AG04450 (cell line): ENCODE measurements at places on chromosomes 12 and 14. TPM values are rescaled to one million over a fixed set of nuclear protein-coding genes. Genes with fewer than 3 reads are reported as not detected.
A peak's percentile ranks its signal among the peaks of the same experiment; 100 is the strongest.

The TAS2R31 gene
- polyA plus RNA-seq: 0.51 and 0.60 TPM in 2 replicates

- DNase-seq: no peak
Measured at GRCh38 chr12:51636986-51637385, 46.0 kb downstream of the SCN8A start.

The RIPK3 gene
- 0.09 TPM in 1 of 2 replicates, not detected in the other for polyA plus RNA-seq

The FAM90A1 gene
- polyA plus RNA-seq: 0.02 and 0.06 TPM in 2 replicates

DNA sequence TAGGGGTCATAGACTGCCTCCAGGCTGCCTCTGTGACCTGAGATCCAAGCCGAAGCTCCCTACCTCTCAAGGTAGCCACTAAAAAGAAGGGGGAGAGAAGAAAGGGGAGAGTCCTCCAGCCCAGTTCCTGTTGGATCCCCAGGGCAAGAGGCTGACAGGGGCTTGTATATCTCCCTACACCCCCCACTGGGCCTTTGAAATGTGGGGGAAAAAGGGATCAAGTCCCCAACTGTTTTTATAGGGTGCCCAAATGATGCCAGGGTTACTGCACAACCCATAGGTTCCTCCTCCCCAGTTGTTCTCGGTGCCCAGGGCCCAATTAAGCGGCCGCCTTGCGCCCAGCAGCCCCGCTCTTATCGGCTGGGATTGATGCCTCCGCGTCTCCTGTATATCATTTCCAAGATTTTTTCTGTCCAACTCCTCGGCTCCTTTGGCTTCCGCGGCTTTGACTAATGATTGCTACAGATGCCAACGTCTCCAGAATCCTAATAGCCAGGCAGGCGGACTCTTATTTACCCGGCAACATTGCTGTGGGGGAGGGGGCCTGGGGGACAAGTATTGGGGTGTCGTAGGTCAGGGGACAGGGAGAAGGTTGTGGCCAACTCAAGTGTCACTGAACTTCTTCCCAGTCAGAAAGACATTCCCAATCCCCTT, 7.6 kb upstream of the HOXC4 start:
- DNase-seq: no peak

The AEBP2 gene
- 18.8 and 19.1 TPM in 2 replicates for polyA plus RNA-seq

DNA sequence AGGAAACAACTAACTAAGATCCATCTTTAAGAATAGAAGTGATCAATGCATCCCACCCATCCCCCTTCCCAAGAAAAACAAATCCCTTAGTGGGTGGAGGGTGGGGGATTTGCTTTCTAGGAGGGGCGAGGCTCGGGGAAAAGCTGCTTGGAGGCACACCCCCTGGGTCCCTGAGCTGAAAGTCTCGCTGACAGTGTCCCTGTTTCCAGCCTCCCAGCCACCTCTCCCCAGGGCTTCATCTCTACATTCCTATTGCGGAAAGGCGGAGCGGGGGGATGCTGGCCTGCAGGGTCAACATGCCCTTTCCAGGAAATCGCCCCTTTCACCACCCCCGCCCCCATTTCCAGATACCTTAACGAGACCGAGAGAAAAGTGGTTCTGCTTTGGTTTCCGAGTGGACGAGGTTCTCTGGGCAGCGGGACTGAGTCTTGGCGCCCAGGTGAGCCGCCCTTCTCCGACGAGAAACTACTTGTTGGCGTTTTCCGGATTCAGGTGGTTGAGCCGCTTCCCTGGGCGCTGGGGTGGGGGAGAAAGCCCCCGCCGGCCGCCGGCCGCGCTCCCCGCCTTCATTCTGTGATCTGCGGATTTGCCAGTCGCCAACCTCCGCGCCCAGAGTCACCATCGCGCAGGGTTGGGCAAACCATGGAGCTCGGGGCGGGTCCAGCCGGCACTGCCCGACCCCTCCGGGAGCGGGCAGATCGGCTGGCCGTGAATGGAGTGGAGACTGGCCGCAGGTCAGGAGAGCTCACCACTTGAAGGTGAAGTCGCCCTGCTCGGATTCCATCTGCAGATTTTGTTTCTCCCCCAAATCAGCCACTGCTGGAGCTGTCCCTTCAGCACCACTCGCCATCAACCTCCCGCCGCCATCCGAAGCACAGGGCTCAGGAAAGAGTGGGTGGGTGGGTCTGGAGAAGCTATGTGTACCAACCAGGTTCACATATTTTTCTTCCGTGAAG, 505 bp downstream of the KCNC2 start:
- DNase-seq: peak; percentile 1

The CTSG gene
- not detected in 2 replicates for polyA plus RNA-seq

The KRT5 gene
- polyA plus RNA-seq: 0.31 TPM in 1 of 2 replicates, not detected in the other

GRCh38 chr14:100767003-100767787, 40.5 kb downstream of the DLK1 start:
- no peak for DNase-seq

The RAP1B gene
- 191 and 278 TPM in 2 replicates for polyA plus RNA-seq

- no peak for DNase-seq
Measured at GRCh38 chr12:108525681-108526080, 10.6 kb downstream of the FICD start.

- DNase-seq: no peak
Measured at GRCh38 chr12:65742018-65743010, 82.0 kb upstream of the HMGA2 start.

- no peak for DNase-seq
Measured at GRCh38 chr14:75299576-75299975, 20.9 kb downstream of the FOS start.

- no peak for DNase-seq
Measured at GRCh38 chr12:58521152-58521551, 399.2 kb downstream of the LRIG3 start.

- DNase-seq: no peak
Measured at GRCh38 chr14:100524233-100524932, 62.8 kb downstream of the BEGAIN start.

GRCh38 chr12:93895089-93895445, 217.9 kb downstream of the CRADD start:
- no peak for DNase-seq

DNA sequence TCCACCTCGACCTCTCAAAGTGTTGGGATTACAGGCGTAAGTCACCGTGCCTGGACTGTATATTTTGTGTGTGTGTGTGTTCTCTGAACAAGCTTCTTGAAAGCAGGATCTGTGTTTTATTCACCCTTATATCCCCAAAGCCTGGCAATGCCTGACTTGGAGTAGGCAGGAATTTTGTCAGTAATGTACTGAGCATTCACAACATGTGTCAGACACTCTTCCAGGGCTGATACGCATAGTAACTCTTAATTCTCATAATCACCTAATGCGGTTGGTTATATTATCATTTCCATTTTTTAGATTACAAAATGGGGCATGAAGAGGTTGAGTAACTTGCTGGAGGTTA, 50.4 kb upstream of the PLEKHG3 start:
- no peak for DNase-seq

GRCh38 chr12:127579446-127579845, 687.5 kb upstream of the TMEM132C start:
- DNase-seq: no peak

The HOXC4 gene
- polyA plus RNA-seq: 0.05 TPM in 1 of 2 replicates, not detected in the other

The NANOG gene
- 0.01 TPM in 1 of 2 replicates, not detected in the other for polyA plus RNA-seq

The FGF23 gene
- not detected in 2 replicates for polyA plus RNA-seq

The LRP1-AS gene
- polyA plus RNA-seq: not detected in 2 replicates

The SMOC1 gene
- polyA plus RNA-seq: 19.2 and 21.9 TPM in 2 replicates

DNA sequence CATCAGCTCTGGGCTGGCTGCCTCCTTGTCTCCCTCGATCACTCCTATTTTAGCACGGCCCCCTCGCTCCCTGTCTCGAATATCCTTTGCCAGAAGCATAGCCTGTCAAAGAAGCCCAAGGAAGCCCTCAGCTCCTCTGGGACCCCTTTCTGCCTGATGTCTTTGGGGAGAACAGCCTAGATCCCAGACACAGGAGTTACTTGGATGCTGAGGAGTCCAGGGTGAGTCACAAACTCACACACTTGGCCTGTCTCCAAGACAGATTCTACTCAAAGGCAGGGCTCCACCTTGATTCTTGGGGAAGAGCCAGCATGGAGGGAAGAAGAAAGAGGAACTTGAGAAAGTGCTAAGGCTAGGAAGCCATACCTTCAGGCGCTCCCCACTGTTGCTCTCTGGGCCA, 8.1 kb downstream of the AVIL start:
- DNase-seq: no peak

GRCh38 chr12:70178038-70178437, 65.2 kb upstream of the CNOT2 start:
- DNase-seq: no peak
